ENCODE measurements at places on chromosomes 3 and 15.

GRCh38 chr3:63877737-63878393, 14.2 kb downstream of the ATXN7 start:
- no peak for DNase-seq

GRCh38 chr3:152384412-152384811, 115.7 kb downstream of the MBNL1 start:
- DNase-seq: no peak

GRCh38 chr15:61226361-61227256, 2.5 kb downstream of the RORA start:
- DNase-seq: no peak

DNA sequence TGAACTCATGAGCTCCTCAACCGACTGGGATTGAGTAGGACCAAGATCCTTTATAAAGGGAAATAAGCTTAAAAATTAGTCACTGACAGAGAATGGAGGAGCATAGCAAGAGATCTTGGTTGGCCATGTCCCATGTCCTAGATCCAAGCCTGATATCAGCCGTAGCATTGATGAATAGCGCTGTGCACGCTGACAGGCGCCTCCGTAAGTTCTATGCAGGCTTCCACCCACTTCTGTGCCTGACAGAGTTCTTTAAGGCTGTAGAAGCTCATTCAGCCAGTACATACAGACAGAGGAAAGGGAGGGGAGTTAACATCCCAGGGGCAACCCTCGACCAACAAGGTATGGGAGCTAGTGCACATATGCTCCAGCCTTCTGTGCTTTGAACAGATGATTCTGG, 251.7 kb upstream of the TBC1D5 start:
- no peak for DNase-seq

- no peak for DNase-seq
Observed at GRCh38 chr3:121793078-121793477, 41.8 kb downstream of the IQCB1 start.

- DNase-seq: no peak
Observed at GRCh38 chr3:181987736-181988135, 276.0 kb downstream of the SOX2 start.

- no peak for DNase-seq
Observed at GRCh38 chr15:31339558-31339895, 12.9 kb downstream of the KLF13 start.

- DNase-seq: no peak
Observed at GRCh38 chr3:108736821-108737220, 20.4 kb downstream of the RETNLB start.

- no peak for DNase-seq
Observed at GRCh38 chr3:45199837-45200648, 26.0 kb downstream of the TMEM158 start.

DNA sequence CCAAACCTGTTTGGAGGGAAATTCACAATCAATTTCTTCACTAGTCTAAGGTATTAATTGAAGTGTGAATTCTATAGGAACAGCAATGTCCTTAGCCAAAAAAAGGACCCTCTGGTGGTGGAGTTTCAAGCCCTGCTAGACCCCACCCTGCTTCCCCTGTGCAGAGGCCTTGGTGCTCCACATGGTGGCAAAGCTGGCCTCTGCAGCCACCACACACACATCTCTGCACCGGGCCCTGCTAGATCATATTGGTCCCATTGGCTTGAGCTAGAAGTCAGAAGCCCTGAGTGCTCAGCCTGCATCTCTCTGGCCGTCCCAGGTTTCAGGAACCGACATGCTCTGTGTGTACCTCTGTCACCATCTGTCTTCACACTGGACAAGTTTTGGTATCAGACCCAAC, 220.9 kb upstream of the TRIM42 start:
- no peak for DNase-seq

- no peak for DNase-seq
Observed at GRCh38 chr15:92161039-92161670, 232.5 kb upstream of the ST8SIA2 start.

- DNase-seq: no peak
Observed at GRCh38 chr3:26498271-26498670, 124.3 kb upstream of the LRRC3B start.

GRCh38 chr3:41808152-41808551, 153.8 kb downstream of the ULK4 start:
- no peak for DNase-seq

DNA sequence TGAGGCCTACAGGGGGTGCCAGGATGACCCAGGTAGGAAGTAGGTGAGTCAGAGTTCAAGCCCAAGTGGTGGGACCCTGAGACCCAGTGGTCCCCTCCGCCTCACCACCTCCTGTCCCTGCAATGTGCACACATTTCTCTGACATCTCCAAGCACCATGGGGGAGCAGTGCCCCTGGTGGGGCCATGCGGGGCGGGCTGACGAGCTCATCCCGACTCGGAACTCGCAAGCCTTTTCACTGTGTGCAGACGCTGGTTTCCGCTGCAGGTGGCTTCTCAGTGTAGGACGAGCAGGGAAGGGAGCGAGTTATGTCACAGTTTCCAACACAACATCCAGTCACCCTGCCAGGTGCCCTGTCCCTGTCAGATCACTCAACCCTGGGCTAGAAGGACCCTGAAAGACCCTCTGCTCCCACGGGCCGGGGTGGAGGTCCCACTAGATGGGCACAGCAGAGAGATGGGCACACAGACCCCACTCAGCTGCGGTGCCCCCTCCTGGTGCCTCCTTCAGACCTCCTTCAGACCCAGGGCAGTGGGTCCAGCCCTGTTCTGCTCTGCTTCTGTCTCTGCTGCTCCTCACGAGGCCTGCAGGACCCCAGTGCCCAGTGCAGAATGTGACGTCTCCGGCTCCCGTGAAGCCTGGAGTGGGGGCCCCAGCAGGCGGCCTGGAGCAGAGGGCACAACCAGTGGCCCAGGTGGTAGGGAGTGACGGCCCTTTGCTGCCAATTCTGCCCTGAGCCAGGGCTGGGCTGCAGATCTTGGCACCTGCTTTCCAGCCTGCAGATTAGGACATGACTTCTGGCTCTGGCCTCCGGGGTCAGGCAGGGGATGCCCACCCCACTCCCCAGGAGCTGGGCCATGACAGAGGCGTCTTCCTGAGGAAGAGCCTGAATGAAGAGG, 102.0 kb upstream of the RPL32 start:
- DNase-seq: no peak

GRCh38 chr3:127735767-127736693, 63.3 kb downstream of the ABTB1 start:
- DNase-seq: peak; percentile 73

- DNase-seq: peak; percentile 97
Observed at GRCh38 chr15:84747416-84748273, 747 bp upstream of the ZNF592 start.

DNA sequence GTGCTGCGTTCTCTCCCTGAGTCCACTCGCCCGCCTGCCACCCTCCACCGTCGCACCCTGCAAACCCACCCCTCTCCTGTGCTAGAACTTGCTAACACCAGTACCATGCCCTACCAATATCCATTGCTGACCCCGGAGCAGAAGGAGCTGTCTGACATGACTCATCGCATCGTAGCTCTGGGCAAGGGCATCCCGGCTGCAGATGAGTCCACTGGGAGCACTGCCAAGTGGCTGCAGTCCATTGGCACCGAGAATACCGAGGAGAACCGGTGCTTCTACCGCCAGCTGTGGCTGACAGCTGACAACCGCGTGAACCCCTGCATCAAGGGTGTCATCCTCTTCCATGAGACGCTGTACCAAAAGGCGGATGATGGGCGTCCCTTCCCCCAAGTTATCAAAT, 4.9 kb upstream of the ALAS1 start:
- no peak for DNase-seq

- DNase-seq: no peak
Observed at GRCh38 chr3:172530101-172530561, 6.9 kb upstream of the TNFSF10 start.

DNA sequence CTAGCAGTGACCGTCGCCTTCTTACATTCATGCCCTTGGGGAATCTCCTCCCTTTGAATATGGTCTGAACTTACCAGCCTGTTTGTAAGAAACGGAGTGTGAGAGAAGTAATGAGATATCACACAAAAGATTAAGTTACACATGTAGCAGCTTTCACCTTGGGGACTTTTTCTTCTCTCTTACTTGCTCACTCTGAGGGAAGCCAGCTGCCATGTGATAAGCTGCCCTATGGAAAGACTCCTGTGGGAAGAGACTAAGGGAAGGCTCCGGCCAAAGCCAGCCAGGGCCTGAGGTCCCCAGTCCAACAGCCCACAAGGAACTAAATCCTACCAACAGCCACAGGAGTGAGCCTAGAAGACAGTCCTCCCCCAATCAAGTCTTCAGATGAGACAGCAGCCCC, 190.4 kb upstream of the TSC22D2 start:
- no peak for DNase-seq

DNA sequence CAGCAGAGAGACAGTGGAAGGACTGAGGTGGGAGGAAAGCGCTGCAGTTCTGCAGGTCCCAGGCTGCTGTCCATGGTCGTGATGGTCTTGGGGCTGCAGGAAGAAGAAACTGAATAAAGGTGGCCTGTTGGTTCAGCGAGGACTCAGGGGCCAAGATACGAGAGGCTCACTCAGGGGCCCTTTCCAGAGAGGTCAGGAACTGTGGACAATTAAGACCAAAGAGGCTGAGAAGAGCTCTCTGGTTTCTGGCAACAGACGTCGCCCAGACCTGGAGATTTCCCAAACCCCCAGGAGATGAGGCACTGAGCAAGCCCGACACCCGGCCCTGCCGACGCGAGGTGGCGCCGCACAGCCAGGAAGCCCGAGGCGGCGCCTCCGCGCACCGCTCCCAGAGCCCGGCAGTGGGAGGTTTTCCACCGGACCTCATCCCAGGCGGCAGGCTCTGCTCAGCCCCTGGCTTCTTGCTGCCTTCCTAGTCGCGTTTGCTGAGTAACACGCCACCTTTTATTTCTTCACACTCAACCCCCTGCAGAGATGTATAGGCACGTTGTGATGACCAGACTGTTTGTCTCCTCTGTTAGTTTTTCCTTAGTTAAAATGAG, 56.4 kb upstream of the ARRDC4 start:
- DNase-seq: peak; percentile 78

DNA sequence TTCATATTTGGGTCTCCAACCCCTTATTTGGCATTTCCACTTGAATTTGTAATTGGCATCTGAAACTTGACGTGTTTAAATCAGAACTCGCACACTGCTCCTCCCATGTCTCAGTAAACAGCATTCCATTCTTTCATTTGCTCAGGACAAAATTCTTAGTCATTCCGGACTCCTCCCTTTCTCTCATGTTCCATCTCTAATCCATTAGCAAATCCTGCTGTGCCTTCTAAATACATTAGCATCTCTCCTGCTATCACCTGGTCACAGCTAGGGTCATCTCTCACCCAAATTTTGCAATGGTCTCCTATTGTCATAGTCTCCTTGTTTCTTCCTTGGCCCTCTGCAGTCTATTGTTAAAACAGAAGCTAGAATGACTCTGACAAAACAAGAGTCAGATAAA, 119.9 kb upstream of the CADPS start:
- DNase-seq: no peak

DNA sequence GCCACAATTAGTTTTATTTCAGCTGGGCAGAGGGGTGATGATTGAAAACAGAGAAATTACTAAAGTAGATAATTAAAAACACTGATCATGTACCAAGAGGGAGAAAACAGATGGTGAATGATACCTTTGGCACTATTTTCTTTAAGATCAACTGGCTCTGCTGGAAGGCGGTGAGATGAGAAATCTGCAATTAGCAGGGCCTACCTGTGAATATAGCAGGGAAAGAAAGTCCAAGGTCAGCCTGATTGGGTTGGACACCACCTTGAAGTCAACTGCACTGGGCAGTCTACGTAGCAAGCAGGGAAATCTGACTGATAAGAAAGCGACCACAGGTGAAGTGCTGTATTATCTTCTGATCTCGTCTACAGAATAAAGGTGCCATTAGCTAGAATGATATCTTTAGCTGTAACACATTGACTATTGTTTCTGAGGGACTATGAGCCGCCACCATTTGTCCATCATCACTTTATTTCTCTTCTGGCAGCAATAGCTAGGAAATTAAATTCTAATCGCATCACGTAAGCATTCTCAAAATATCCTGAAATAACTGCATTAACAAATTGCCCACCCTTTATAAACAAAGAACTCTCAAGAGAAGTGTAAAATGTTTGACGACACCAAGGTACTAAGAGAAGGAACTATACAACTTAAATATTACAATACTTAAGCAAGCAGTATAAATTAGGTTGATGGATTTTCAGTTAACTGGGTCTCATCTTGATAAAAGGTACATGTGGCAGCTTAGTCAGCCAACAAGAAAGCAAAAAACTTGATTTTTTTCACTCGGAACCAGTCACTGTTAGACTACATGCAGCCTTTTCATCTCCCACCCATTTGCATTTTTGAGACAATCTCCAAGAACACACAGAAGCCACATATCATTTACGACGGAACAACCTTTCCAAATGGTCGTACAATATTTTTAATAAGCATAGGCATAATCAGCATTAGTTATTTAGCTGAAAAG, 1.3 kb downstream of the NEDD4 start:
- no peak for DNase-seq

GRCh38 chr3:183260167-183260904, 7.3 kb downstream of the B3GNT5 start:
- no peak for DNase-seq

- no peak for DNase-seq
Observed at GRCh38 chr3:119990888-119991287, 103.4 kb downstream of the GSK3B start.

DNA sequence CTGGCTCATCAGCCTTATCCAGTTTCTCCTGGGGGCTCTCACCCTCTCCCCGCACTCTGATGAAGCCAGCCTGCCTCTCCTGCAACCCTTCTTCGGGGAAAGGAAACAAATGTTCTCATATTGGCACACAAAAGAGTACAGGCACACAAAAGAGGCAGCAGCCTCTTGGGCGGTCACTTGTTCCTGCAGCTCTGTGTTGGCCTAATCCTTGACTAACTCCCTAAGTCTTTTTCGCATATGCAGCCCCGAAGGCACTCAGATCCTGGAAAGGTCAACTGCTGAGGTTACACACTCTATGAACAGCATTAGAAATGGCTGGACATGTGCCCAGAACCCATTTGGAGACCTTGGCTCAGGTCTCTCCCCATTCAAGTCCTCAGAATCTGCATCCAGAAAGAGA, 7.4 kb upstream of the CAMP start:
- DNase-seq: no peak

GRCh38 chr3:127761441-127761801, 60.9 kb downstream of the MGLL start:
- DNase-seq: peak; percentile 81

- no peak for DNase-seq
Observed at GRCh38 chr3:140092848-140093536, 158.0 kb downstream of the CLSTN2 start.

DNA sequence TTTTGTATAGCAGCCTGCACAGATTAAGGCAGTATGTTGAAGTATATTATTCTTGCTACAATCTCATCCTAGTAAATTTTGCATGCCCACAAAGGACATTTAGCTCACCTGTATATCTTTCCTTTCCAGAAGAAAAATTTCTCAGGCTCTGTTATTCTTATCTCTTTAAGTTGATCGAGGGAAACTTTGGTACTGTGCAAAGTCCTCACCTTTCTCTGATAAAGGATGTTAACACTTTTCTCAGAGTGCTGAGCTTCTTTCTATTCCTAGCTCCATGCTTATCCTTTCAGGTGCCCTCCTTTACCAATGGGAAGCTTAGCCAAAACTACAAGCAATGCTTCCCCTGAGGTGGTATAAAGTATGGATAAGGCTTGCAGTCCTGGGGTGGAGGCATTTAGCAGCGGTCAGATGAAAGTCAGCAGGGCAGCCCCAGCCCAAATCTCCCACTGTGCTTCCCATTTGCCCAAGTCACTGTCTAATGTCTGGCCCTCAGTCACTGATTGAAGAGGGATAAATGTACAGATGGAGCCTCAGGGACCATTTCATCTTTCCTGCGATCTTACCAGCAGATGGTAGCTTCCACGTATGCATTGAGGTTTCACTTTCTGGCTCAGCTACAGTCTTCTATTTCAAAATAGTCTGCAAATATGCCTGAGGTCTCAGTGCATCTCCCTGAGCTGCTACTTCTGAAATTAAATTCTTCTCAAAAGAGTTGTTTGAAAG, 127.8 kb upstream of the P2RY1 start:
- no peak for DNase-seq
